ENCODE measurements at places on chromosomes 5 and 9.

DNA sequence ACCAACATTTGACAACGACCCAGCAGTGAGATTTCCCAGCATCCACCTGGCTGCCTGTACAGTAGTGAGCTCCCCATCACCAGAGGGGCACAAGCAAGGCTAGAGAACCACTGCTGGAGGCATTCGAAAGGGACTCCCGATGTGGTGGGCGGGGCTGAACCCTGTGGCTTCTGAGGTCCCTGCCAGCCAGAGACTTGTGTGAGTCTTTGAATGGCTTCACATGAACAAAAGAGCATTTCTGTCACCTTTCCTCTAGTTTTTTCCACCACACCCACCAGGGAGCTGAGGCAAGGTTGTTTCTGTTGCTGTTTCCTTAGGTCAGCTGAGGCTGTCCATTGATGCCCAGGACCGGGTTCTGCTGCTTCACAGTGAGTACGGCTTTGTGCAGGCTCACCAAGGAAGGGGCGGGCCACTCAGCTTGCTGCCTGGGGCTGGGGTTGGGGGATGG is 15.7 kb downstream of the RGS3 start:
- peak; percentile 17 for DNase-seq

DNA sequence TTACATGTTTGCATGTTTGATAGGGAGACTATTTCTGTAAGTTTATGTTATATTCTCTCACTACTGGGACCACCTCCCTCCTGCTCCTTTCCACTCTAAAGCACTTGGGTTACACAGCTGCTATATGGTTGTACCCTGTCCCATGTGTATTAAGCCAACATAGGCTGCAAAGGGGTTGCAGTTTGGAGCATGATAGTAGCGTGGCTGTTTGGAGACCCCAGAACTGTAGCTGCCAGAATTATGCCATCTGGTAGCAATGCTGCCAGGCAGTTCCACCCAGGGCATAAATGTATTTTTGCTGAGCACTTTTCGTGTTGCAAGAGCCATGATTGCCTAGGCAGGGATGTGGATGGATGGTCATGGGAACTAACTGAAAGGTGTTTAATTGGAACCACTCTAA is 81.8 kb downstream of the CNTLN start:
- DNase-seq, result no peak

GRCh38 chr9:36632892-36633291 is 60.2 kb downstream of the MELK start:
- DNase-seq, result peak; percentile 73

GRCh38 chr9:39587844-39588499 is 232.5 kb downstream of the SPATA31A1 start:
- no peak for DNase-seq

DNA sequence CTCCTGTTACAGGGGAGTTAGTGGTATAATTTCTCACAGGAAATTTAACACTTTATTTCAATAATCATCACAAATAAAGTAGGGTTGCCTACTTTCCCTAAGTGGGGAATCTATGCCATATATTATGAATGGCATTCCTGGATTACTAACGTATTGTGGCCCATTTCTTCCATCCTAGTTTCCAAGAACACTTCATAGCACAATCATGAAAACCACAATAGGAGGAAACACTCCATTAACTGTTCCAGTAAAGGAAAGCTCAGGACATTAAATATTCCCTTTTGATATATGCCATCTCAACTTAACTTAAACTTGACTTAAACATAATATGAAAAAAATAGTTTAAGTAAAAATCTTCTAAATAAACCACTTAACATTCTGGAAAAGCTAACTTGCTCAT is 2.1 kb downstream of the CPLANE1 start:
- no peak for DNase-seq

DNA sequence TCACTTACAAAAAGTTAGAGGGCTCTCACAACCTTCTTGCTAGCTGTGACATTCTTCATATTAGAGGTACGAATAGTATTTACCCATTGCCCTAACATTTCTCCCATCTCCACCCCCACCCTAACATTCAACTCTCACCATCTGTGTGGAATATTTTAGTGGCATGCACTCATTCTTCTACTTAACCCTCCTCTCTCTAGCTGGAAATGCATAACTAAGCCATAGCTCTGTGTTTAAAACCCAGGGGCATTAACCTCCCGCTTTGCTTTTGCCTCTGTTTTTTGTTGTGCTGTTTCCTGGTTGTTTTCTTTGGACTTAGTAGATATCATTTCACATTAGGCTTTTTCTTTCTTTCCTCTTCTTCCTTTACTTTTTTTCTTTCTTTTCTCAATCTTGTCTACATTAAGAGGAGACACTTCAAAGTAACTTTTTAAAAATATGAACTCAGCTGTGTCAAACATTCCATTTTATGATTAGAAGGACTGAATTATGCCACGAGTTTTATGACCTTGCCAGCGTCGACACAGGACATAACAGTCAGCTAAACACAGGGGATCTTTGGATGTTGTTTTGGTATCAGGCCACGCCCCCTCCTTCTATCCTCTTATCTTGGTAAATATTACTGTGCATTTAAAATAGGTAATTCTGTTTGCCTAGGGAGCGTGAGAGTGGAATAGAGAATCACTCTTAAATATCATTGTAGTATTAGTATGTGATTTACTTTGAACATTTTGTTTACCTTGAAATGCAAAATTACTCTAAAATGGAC is 236.0 kb downstream of the CD180 start:
- DNase-seq, result peak; percentile 57

- DNase-seq, result no peak
Measured at GRCh38 chr5:1827886-1828397, 26.7 kb downstream of the NDUFS6 start.

DNA sequence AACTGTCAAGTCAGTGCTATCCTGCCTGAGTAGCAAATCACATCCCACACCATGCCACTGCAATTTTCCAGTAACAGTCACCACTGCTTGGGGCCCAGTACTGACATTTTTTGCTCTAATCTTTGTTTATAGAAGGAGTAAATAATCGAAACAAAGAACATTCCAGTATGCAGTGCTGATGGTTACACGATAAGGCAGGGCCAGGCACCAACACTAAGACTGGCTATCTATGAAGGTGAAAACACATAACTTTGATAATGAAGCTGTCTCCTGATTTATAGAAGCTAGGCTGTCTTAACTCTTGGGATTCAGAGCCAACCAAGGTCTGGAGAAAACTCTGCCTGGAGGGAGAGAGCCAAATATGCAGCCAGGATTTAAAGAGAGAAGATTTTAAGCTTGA is 365.3 kb downstream of the BNC2 start:
- DNase-seq, result peak; percentile 75

Measured in choroid plexus epithelial cell (primary cell).